ENCODE measurements at places on chromosomes 6 and 20.

DNA sequence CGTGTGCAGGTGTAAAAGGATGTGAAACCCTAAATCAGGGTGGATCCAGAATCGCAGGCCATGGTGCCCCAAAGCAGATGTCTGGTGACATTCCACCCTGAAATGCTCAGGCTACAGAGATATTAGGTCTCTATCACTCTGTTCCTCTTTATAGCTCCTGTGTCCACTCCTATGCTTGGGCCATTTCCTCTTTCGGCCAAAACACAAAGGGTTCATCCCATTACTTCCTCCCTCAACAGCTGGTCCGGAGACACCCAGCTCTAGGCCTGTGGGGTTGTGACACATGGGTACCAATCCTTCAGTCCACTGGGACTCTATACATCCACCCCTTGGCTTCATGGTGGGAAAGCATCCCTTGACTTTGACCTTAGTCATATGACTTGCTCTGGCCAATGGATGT, 1.7 kb upstream of the SIGLEC1 start:
- no peak for DNase-seq

- DNase-seq, result no peak
These were observed 372.7 kb downstream of the CBLN4 start for GRCh38 chr20:55632592-55632991.

DNA sequence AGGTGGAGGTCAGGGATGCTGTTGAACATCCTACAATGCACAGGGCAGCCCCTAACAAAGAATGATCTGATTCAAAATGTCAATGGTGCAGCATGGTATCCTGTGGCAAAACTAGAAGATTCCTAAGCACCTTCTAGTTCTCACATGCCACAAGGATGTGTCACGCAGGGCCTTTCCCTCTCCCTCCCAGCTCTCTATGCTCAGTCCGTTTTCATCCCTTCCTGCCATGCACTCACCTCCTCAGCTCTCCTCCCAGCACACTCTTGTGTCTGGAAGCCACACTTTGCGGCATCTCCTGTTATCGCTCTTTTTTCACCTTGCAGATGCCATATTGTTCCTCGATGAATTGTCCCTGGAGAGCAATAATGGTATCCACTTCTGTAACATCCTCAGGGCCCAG, 263.4 kb downstream of the CDC5L start:
- DNase-seq, result no peak

DNA sequence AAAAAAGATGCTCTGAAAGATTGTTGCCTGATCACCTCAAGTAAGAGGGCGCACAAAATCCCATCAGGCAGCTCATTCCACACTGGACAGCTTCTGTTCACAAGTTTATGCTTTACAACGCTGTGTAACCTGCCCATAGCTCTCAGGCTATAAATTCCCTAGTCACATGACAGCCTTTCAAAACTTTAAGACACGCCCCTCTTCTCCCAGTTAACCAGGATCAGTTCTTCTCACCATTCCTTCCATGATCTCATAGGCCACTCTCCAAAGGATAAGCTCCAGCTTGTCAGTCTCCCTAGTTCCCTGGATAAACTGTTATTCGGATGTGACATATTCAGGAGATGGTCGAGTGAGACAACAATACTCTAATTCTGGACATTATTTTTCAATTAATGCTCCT, 15.0 kb downstream of the ADNP start:
- no peak for DNase-seq

- no peak for DNase-seq
These were observed 327.2 kb downstream of the BCKDHB start for GRCh38 chr6:80433673-80434025.

- no peak for DNase-seq
These were observed 134.1 kb upstream of the PREP start for GRCh38 chr6:105536961-105537360.

- DNase-seq, result no peak
These were observed 1.2 kb downstream of the VARS1 start for GRCh38 chr6:31794294-31794865.

- DNase-seq, result no peak
These were observed 57.6 kb upstream of the DYNLRB1 start for GRCh38 chr20:34458631-34459030.

DNA sequence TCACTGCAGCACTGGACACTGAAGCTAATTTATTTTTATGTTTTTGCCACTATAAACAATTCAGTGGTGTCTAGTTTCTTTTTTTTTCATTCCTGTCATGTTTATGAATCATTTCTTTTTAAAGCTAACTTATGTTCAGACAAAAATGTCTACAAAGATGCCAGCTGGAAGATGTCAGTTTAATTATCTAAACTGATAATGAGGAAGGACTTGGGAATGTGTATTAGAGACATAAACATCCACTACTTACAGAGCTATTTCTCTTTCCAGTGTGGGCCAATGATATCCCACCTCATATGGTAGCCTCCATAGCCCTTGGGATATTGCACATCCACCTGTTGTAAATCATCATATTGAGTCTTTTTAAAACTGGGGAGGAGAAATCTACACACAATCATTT, 132.1 kb upstream of the FAM184A start:
- DNase-seq, result no peak

- no peak for DNase-seq
These were observed 45.2 kb downstream of the OSTM1 start for GRCh38 chr6:108029226-108029921.

DNA sequence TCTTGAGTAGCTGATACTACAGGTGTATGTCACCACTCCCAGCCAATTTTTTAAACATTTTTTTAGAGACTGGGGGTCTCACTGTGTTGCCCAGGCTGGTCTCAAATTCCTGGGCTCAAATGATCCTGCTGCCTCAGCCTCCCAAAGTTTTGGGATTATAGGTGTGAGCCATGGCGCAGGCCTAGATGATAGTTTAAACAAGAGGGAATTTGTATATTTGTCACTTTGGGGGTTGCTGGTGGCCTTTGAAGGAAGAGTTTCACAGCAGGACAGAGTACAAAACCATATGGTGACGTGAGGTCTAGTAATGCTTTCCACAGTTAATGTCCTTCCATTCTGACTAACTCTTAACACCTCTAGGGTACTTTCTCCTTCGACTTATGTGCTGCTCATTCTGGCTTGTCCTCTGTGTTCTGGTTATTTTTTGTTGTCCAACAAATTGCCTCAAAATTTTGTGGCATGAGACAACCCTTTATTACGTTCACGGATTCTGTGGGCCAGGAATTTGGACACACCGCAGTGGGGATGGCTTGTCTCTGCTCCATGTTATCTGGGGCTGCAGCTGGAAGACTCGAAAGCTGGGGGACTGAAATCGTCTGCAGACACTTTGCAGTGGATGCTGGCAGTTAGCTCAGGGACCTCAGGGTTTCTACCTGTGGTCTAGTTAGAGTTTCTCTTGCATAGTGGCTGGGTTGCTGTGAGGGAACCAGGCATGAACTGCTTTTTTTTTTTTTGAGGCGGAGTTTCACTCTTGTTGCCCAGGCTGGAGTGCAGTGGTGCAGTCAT, 23.0 kb upstream of the IER3 start:
- DNase-seq, result no peak

- no peak for DNase-seq
These were observed 227.3 kb downstream of the TBX18 start for GRCh38 chr6:84536885-84537638.

DNA sequence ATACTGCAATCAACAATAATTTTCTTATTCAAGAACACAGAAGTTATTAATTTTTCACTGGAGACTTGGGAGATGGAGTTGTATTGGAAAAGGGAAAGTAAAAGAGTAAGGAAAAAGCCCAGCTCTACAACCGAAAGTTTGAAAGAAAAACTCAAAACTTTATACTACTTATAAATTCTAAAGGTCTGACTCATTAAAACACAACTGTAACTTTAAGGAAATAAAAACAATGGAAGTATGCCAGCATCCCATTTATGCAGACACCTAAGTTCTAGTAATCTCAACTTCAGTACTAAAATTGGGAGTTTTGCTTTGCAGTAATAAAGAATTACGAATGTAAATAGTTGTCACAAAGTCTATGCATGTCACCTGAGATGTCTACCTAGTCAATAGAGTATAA, 80.6 kb downstream of the IRAK1BP1 start:
- DNase-seq, result no peak

GRCh38 chr20:57544838-57545564, 15.9 kb upstream of the PCK1 start:
- no peak for DNase-seq

- no peak for DNase-seq
These were observed 9.9 kb downstream of the ATXN1 start for GRCh38 chr6:16751251-16751946.

GRCh38 chr20:63252284-63252711, 2.0 kb downstream of the NKAIN4 start:
- DNase-seq, result no peak
